ENCODE measurements at places on chromosomes 12 and 14.
A peak's percentile ranks its signal among the peaks of the same experiment; 100 is the strongest.

GRCh38 chr14:52095794-52096193 lies 26.9 kb upstream of the NID2 start:
- DNase-seq = no peak

DNA sequence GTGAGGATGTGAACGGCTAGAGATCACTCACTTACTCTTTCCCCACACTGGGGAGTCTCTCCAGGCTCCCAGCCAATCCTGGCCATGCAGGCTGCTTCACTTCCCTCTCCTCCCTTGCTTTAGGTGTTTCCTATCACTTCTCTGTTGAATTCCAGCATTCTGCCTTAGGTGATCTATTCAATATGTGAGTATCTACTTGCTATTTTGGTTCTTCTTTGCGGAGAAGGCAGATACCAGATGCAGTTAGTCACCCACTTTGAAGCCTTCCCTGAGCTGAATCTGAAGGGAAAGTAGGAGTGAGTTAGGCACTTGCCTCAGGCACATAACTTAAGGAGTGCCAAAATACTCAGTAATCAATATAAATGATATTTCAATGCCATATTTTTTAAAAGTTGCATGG lies 36.0 kb upstream of the FAR2 start:
- DNase-seq = no peak

GRCh38 chr12:13187399-13187798 lies 9.1 kb upstream of the EMP1 start:
- DNase-seq = no peak

- no peak for DNase-seq
These were observed 67.4 kb upstream of the POC1B start for GRCh38 chr12:89593233-89593632.

DNA sequence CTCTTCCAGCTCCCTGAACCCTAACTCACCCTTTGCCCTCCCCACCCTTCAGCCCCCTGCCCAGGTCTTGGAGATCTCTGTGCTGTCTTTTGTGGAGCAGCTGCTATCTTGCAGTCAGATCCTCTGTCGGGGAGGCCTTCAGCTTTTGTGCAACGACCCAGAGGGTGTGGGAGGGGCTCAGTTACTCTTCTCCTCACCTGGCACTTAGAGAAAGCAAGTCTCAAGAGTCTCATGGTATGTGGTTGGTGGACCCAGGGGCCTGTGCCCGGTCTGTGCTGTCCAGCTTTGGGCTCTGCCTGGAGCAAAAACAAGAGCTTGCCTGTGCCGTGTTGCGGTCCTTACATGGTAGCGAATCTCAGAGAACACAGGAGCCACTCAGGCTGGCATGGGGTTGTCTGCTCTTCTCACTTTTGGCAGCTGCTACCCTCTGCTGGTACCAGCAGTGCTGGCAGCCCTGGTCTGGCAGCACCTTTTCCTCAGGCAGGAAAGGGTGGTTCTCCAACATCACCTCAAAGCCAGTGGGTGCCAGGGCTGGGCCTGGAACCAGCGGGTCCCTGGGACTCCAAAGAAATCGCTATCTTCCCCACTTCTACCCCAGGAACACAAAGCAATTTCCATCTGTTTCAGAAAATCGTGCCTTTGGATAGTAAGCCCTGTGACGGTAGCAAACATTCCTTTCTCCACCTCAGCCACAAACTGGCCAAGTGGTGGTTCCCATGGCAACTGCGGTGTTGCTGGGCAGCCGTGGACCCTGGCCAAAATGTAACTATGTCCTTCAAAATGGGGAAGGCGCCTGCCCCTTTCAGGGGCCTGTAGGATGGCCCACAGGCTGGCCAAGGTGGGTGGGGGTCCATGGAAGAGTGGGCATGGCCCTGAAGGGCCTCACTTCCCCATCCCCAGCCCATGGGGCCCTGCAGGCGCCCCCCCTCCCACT lies 90.0 kb downstream of the RIN3 start:
- peak; percentile 18 for DNase-seq

DNA sequence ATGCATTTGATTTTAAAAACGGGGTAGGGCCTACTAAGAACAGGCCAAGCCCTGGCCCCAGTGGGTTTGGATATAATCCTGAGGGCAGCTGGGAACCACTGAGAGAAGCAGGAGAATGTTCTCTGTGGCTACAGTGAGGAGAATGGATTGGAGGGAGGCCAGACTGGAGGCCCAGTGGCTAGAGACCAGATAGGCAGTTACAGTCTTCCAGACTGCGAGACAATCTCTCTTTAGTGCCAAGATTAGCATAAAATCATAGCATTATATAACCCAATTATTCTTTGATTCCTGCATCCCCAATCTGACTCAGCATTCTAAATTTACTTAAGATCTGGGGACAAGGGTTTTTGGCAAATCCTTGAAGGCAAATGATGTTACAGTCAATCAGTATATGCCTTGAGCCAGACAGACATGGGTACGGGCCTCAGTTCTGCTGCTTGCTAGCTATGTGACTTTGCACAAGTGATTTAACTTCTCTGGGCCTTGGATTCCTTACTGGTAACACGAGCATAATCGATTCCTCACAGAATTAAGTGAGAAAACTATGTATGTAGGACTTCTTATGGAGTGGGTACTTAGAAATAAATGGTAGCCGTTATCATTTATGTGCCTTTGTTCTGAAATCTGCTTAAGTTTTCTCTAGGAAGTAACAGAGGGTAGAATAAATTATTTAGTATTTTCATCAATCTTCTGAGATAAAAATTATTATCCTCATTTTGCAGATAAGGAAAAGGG lies 18.3 kb downstream of the NINJ2 start:
- DNase-seq = no peak

DNA sequence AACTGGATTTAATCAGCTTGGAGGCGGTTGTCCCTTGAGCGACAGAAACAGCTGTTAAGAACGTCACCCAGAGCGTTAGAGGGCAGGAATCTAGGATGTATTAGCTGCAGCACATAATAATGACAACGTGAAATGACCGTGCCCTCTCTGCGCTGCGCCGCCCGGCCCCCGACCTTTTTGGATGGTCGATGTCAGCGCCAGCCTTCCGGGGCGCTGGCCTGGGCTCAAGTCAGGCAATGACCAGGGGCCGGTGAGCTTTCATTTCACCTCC lies 427 bp upstream of the TMEM120B start:
- no peak for DNase-seq

DNA sequence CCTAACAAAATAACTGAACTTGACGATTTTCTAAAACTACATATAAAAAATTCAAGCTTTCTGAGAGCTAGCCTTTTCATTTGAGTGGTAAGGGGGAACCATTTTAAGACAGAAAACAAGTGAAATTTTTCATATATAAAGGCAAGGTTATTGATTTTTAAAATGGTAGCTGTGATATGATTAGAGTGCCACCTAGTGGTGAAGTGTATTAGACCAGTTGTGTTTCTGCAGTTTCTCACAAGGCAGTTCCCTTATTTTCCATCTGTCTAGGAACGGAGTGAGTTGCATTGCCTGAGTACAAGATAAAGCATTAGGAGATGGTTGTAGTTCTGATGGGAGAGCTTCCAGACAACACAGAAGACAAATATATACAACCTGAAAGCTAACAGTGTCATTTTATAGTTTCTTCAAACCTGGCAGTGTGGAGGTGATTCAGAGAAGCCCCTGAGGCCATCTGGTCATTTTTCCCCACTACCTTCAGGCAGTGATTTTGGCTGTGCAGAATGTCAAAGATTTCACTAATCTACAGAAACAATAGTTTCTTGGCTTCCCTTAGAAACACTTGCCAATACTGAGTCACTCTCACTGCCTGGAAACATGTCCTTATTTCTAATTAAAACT lies 180.8 kb downstream of the C12orf50 start:
- DNase-seq = peak; percentile 49

DNA sequence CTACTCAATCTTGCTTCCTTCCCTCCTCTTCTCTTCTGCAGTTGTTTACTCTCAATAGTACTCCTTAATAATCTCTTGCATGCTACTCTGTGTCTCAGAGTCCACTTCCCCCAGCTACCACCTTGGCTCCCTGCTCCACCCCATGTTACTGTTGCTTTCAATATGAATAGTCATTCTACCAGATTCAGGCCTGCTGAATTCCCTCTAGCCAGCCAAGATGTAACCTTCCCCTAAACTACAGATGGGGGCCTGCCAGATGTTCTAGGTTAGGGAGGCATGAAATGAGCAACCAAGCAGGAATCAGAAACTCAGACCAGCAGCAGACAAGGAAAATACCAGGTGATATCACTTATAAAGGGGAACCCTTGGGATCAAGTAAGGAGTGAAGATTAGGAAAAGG lies 392.1 kb upstream of the DDHD1 start:
- no peak for DNase-seq

- no peak for DNase-seq
These were observed 71.7 kb downstream of the IPO8 start for GRCh38 chr12:30624009-30624408.

DNA sequence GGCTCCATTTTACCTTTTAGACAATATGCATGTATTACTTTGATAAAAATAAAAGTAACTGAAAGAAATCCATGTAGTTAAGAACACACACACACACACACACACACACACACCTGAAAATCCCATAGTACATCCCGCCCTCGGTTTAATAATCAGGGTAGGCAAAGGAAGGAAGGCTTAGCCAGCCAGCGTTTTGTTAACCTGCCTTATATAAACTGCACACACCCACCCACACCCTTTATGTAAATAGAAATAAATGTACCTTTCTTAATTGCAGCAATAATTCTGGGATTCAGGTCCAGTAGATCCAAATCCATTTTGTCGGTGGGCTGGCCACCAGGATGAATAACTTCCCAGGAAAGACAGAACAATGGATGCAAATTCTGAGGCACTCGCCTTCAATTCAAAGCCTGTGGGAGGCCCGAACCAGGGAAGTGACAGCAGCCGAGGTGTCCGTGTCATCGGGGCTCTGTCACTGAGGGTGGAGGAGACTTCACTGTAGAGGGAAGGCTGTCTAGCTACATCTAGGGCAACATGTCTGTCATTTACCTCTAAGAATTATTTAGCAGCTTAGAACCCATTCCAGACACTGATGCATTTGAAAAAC lies 4.4 kb downstream of the XRCC3 start:
- DNase-seq = no peak

DNA sequence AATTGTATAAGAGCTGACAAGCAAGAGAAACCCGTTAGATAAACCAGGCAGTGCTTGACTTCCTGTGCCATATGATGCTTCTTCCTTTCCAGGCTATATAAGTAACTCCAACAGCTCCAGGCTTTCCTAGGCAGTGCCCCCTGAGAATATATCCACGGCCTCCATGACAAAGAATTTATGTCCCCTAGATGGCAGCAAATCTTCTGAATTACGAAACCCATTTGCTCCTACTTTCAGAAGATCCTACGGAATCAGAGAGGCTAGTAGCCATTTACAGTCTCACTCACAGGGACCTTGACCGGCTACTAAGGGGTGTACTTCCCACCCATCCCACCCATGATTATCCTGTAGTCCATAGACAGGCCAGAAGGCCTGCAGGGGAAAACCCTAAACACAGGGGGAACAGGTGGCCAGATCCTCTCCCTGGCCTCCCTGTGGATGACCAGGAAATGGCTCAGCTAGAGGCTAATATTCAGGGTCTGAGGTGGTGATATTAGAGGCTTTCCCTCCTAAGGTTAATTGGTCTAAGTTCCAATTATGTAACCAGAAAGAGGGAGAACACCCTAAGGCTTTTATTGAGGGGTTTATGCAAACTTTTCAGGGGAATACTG lies 77.2 kb upstream of the DCD start:
- no peak for DNase-seq

DNA sequence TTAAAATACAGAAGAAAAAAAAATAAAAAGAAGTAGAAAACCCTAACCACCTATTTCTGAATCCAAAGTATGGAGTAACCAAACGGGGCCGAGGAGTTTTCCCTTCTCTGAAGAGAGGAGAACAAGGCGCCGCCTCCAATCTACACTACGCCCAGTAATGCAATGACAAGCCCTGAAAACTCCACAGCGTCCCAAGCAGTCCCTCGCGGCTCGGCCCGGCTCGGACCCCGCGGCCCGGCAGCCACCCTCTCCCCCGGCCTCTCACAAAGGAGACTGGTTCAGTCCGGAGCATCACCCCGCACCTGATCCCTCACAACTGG lies 371 bp downstream of the CHD8 start:
- no peak for DNase-seq

GRCh38 chr12:3307389-3307788 lies 183.6 kb upstream of the PRMT8 start:
- no peak for DNase-seq

GRCh38 chr14:34867199-34867598 lies 8.0 kb downstream of the BAZ1A start:
- no peak for DNase-seq

GRCh38 chr12:65266408-65266807 lies 12.1 kb upstream of the MSRB3 start:
- DNase-seq = no peak

DNA sequence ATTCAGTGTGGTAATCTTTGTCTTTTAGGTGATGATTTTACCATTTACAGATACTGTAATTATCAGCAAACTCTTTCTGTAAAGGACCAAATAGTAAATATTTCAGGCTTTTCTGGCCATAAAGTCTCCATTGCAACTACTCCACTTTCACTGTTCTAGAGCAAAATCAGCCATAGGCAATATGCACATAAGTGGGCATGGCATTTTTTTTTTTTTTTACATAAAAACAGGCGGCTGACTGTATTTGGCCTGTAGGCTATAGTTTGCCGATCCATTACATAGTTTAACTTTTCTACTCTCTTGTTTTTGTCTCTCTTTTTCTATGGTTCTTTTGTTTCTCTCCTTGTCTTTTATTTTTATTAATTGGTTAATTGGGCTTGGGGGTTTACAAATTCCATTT lies 39.4 kb downstream of the RPH3A start:
- no peak for DNase-seq

GRCh38 chr14:99156090-99156425 lies 115.9 kb downstream of the BCL11B start:
- DNase-seq = no peak

- no peak for DNase-seq
These were observed 320.4 kb downstream of the ADGRD1 start for GRCh38 chr12:131274061-131274460.

DNA sequence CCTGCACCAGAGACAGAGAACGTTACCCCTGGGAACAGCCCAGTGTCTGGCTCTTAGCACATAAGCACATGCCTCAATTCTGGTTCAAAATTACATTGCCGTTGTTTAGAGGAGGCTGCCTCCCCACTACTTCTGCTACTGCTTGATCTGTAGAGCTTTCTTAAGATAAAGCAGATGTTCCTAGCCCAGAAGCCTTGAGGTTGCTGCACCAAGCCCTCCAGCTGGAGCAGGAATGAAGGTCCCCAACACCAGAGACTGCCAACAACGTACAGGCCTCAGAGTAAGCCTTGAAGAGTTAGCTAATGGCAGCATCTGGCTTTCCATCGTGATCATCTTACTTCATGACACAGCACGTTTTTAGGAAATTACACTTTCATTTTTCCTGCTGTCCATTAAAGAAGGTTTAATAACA lies 34.7 kb upstream of the AMIGO2 start:
- no peak for DNase-seq

DNA sequence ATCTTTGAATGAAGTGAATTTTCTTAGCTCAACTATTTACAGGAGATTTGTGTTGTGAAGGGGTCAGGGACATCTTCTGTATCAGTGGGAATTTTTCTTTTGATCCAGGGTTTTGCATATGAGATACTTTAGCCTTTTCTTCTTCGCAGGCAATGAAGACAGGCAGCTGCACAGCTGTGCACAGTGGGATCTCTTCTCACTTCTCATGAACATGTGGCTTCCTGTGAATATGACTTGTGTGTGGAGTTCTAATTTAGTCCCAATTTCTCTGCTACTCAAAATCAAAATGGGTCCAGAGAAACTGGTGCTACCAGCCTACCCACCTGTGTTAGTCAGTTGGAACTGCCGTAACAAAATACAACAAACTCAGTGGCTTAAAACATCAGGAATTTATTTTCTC lies 37.8 kb downstream of the ARF6 start:
- no peak for DNase-seq
